Activated CD4-positive, alpha-beta memory T cell treated with anti-CD3 and anti-CD28 coated beads for 36 hours (primary cell): ENCODE measurements at places on chromosomes 7 and 10. TPM values are rescaled to one million over a fixed set of nuclear protein-coding genes. Genes with fewer than 3 reads are reported as not detected.
A peak's percentile ranks its signal among the peaks of the same experiment; 100 is the strongest.

UPK3B gene
- total RNA-seq: 0.65 TPM

DNA sequence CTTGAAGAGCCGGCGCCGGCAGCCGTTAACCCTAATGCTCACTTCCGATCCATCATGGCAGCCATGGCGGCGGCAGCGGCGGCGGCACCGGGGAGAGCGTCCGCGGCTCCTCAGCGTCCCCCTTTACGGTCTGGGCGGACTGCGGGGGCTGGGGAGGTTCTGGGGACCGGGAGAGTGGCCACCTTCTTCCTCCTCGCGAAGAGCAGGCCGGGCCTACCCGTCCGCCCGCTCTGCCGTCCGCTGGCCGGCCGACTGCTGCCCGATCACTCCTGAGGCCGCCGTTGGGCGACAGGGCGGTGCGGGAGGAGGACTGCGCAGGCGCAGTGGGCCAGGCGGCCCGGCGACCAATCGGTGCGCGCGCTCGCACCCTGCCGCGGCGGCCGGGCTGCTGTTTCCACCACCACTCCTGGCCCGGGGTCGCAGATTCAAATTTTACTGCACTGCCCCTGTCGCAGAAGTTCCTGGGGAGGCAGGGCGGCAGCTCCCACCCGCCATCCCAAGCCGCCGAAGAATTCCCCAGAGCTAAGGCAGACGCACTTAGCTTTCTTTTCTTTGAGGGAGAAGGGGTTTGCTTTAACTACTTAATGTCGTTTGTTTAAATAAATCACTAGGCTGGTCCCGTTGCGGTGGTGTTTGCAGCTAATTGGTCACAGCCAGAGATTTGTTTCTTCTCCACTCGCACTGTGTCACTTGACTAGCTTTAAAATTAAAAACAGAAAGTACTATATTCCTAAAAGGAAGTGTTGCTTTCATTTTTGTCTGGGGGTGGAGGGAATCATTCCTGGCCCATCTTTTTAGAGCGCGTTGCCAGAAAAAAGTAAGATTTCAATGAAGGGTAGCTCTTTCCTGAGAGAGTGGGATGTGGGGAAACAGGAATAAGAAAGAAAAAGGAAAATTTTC lies at the start of gene KIF5B:
KIF5B (minus strand) TSS at position 290 of the 900 bp plus-strand sequence. CDS start 452 bp downstream, outside the sequence.
- H3K27me3 ChIP-seq: no peaks in the 10 kb centered on the region
- DNase-seq: peak; percentile 90
- peaks cover 15% of the 10 kb centered on the region for H3K36me3 ChIP-seq
- H3K4me1 ChIP-seq: peaks cover 33% of the 10 kb centered on the region

DNA sequence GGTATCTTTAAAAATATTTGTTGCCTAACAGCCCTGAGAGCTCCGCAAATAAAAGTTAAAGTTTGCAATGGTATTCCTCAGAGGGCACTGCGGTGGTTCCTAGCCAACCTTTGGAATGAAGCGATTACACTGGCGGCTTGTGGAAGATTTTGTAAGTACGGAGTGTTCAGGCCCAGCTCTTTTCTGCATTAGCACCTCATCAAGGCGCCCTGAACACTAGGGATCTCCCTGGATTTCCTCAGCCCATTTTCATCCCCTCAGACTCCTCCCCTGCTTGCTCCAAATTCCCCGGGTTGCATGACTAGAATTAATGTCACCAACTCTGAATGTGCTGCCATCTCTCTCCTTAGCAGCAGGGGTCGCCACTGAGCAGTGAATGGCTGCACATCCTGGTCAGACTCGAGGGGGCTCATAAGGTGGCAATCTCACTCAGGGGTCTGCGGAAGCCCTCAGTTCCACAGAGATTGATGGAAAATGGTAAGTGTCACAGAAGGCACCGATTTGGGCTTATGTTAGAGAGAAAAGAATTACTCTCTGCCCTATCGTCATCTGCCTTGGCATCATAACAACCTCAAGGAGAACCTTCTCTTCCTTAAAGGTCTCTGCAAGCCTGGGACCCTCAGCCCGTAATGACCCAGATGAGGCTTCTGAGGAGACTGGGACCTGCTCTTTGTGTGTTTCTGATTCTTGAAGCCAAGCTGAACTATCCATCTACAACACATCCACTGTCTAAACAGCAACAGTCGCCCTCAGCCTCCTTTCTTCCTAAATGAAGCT lies 262.8 kb upstream of the AOAH start:
- H3K36me3 ChIP-seq: peaks cover 8% of the 10 kb centered on the region
- no peak overlapping the region for H3K4me3 ChIP-seq
- peak; percentile 73 for DNase-seq
- H3K4me1 ChIP-seq: peaks cover 16% of the 10 kb centered on the region
- no peak overlapping the region for H3K27ac ChIP-seq

DNA sequence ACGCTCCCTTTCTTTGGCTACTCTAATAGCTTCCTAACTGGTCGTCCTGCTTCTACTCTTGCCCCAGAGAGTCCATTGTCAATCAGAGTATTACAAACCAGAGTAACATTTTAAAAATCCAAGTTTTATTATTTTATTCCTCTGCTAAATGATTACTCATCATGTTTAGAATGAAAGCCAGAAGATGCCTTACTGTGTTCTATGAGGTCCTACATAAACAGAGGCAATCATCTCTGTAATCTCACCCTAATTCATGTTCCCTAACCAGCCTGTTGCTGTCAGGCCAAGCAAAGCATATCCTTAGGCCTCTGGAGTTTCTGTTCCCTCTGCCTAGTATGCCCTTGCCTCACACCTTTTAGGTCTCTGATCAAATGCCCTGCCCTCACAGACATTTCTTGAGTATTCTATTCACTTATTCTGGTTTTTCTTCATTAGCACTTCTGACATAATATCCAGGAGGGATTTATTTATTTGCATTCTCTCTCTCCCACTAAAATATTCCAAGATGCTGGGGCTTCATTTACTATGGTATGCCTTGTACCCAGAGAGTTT lies 497.5 kb downstream of the PHTF2 start:
- no peak overlapping the region for H3K27ac ChIP-seq
- no peak overlapping the region for H3K4me3 ChIP-seq
- H3K27me3 ChIP-seq: no peaks in the 10 kb centered on the region
- no peaks in the 10 kb centered on the region for H3K36me3 ChIP-seq
- no peak for DNase-seq

- peaks cover under 1% of the 10 kb centered on the region for H3K36me3 ChIP-seq
- no peak overlapping the region for H3K27ac ChIP-seq
- H3K4me3 ChIP-seq: no peak overlapping the region
- no peaks in the 10 kb centered on the region for H3K27me3 ChIP-seq
These were observed 36.7 kb downstream of the OSBPL3 start for GRCh38 chr7:24943096-24943948.
